ENCODE measurements at places on chromosomes 7 and 10. TPM values are rescaled to one million over a fixed set of nuclear protein-coding genes. Genes with fewer than 3 reads are reported as not detected.

The CH25H gene
- total RNA-seq, result 83.4 TPM

The SEMA3D gene
- total RNA-seq, result 32.7 TPM

The CCDC146 gene
- total RNA-seq, result 2.2 TPM

The MASTL gene
- total RNA-seq, result 10.4 TPM

The GIMAP1 gene
- total RNA-seq, result not detected

The SCRN1 gene
- total RNA-seq, result 95.6 TPM

The PAPOLB gene
- 0.16 TPM for total RNA-seq

The INSYN2A gene
- total RNA-seq, result 0.16 TPM

The SPDYE9 gene
- total RNA-seq, result not detected

The ZNF425 gene
- total RNA-seq, result 2.6 TPM

The OR2A12 gene
- total RNA-seq, result not detected

The DNAJB12 gene
- 45.1 TPM for total RNA-seq

The CXCL12 gene
- total RNA-seq, result 269 TPM

The IPMK gene
- 11.7 TPM for total RNA-seq

The IL15RA gene
- 3.0 TPM for total RNA-seq

The PUS7 gene
- total RNA-seq, result 28.2 TPM

The PNLIPRP2 gene
- total RNA-seq, result not detected

The MTERF1 gene
- 13.0 TPM for total RNA-seq

The LIPM gene
- total RNA-seq, result not detected

The UCN3 gene
- not detected for total RNA-seq

The DPYSL4 gene
- 6.1 TPM for total RNA-seq

The TMEM60 gene
- total RNA-seq, result 12.9 TPM

The DPY19L1 gene
- total RNA-seq, result 40.1 TPM

The LIPA gene
- total RNA-seq, result 94.3 TPM

The NAT16 gene
- total RNA-seq, result not detected

The CYP2C9 gene
- total RNA-seq, result not detected

The FAM24B gene
- 1.9 TPM for total RNA-seq

The RALA gene
- 29.7 TPM for total RNA-seq

The CHAT gene
- total RNA-seq, result not detected

The OR6V1 gene
- not detected for total RNA-seq
